ENCODE measurements at places on chromosomes 1 and 21.
A peak's percentile ranks its signal among the peaks of the same experiment; 100 is the strongest.

GRCh38 chr1:205775717-205776056, 405 bp upstream of the RAB29 start:
- H3K36me3 ChIP-seq, result peaks cover 43% of the 10 kb centered on the region
- peak overlapping the region; percentile 98 for H3K27ac ChIP-seq
- DNase-seq, result no peak
- H3K4me1 ChIP-seq, result peaks cover 61% of the 10 kb centered on the region
- peak overlapping the region; percentile 93 for H3K4me3 ChIP-seq

DNA sequence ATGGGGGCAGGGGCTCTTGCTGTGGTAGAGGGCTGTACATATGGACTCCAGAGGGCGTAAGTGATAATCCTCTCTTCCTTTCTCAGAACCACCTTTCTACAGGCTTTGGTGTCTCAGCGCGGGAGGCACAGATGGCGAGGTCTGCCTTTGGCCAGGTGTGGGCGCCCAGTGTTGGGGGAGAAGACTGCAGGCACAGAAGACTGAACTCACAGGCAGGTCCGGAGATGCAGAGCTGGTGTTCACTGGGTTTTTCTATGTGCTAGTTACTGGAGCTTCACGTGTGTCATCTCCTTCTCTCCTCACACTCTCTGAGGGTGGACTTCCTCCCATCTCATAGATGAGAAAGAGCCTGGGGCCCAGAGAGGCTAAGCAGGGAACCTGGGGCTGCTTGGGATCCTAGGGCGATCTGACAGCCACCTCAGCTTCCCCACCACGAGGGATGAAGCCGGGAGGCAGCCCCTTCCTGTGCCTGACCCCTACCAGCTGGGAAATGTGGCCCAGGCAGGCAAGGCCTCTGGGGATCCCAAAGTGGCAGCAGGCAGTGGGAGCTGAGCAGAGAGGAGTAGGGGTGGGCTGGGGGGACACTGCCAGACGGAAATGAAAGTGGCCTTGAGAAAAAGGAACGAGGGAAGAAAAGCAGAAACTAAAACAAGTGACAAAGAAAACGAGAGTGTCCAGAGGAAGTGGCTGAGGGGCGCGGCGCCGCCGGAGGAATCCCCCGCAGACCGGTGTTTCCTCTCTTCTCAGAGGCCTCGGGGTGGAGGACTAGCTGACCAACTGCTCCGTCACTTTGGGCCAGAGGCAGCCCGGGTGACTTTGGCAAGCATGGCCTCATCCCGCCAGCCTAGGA, 191.6 kb downstream of the HIVEP3 start:
- peak overlapping the region; percentile 80 for H3K4me3 ChIP-seq
- H3K27me3 ChIP-seq, result no peaks in the 10 kb centered on the region
- no peaks in the 10 kb centered on the region for H3K36me3 ChIP-seq
- H3K4me1 ChIP-seq, result peaks cover 78% of the 10 kb centered on the region
- peak overlapping the region; percentile 93 for H3K27ac ChIP-seq
- DNase-seq, result peak; percentile 64

DNA sequence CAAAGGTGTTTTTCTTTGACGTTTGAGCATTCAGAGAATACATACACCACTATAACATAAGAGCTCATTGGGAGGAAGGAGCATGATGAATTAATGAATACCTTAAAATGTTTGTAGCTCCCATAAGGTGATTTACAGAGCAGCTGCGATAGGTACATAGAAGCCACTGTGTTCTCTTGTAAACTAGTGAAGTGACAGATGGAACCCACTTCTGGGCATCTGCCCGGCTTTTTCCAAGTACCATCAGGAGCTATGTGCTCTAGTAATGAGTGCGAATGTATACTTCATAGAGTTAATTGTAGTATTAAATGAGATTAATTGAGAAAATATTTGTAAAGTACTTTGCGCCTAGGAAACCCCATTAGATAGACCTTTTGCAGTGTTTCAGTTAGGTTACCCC, 48.4 kb downstream of the HENMT1 start:
- no peak overlapping the region for H3K4me3 ChIP-seq
- H3K36me3 ChIP-seq, result peaks cover 31% of the 10 kb centered on the region
- no peak for DNase-seq
- no peak overlapping the region for H3K27ac ChIP-seq
- no peaks in the 10 kb centered on the region for H3K4me1 ChIP-seq
- H3K27me3 ChIP-seq, result no peaks in the 10 kb centered on the region

GRCh38 chr1:149879556-149879955, 19.8 kb upstream of the BOLA1 start:
- peaks cover 2% of the 10 kb centered on the region for H3K4me1 ChIP-seq
- no peak overlapping the region for H3K27ac ChIP-seq
- DNase-seq, result no peak
- no peaks in the 10 kb centered on the region for H3K36me3 ChIP-seq

GRCh38 chr1:12057382-12057781, 5.7 kb upstream of the TNFRSF8 start:
- H3K36me3 ChIP-seq, result no peaks in the 10 kb centered on the region
- H3K27ac ChIP-seq, result no peak overlapping the region
- H3K27me3 ChIP-seq, result peaks cover 3% of the 10 kb centered on the region
- DNase-seq, result no peak
- H3K4me3 ChIP-seq, result no peak overlapping the region

GRCh38 chr1:87330057-87330884, 1.6 kb downstream of the LMO4 start:
- H3K27me3 ChIP-seq, result no peaks in the 10 kb centered on the region
- H3K36me3 ChIP-seq, result peaks cover 14% of the 10 kb centered on the region
- H3K4me1 ChIP-seq, result peaks cover 62% of the 10 kb centered on the region
- peak overlapping the region; percentile 97 for H3K27ac ChIP-seq

GRCh38 chr1:170881268-170882265, 53.8 kb upstream of the MROH9 start:
- H3K27me3 ChIP-seq, result no peaks in the 10 kb centered on the region
- no peaks in the 10 kb centered on the region for H3K4me1 ChIP-seq
- no peaks in the 10 kb centered on the region for H3K36me3 ChIP-seq
- no peak for DNase-seq
- no peak overlapping the region for H3K4me3 ChIP-seq

Data from activated B cell treated with CpG ODN at 0.5 μM for 24 hours (primary cell).